CD4-positive, alpha-beta T cell treated with Interleukin-17A for 4 hours (primary cell): ENCODE measurements at places on chromosomes 5 and 9.
A peak's percentile ranks its signal among the peaks of the same experiment; 100 is the strongest.

DNA sequence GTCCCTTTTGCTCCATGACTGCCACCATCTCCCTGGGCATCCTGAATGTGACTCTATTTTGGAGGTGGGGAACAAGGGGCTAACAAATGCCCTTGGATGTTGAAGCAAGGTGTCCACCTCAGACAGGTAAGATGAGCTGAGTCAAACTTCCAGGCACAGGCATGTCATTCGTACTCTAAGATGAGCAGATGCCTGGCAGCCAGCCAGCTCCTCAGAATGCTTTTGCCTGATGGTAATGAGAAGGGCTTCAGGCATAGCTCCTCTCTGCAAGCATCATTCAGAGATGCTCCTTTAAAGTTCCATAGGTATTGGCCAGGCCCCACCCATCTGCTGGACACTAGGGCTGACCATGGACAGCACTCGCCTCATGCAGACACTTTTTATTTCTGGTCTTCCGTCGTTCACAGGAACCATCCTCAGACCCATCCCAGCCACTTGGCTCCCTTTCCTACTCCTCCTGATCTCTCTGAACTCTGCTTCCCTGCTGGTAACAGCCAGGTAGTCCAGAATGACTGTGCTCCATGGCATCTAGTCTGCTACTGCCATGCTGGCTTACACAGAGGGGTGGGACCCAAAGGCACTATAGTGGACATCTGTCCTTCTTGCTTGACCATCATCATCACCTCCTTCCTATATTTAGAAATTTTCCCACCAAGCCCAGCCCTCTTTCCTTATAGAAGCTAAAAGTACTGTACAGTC, 118.8 kb downstream of the GLIS3 start:
- DNase-seq = no peak

GRCh38 chr9:136711751-136712689, at the start of gene DIPK1B:
DIPK1B (plus strand) TSS chr9:136712572; CDS start chr9:136712666, 94 bp downstream.
- peak; percentile 38 for DNase-seq

- DNase-seq = no peak
Measured at GRCh38 chr5:58674711-58675110, 91.8 kb downstream of the RAB3C start.

- no peak for DNase-seq
Measured at GRCh38 chr9:13118313-13118712, 161.2 kb downstream of the MPDZ start.

DNA sequence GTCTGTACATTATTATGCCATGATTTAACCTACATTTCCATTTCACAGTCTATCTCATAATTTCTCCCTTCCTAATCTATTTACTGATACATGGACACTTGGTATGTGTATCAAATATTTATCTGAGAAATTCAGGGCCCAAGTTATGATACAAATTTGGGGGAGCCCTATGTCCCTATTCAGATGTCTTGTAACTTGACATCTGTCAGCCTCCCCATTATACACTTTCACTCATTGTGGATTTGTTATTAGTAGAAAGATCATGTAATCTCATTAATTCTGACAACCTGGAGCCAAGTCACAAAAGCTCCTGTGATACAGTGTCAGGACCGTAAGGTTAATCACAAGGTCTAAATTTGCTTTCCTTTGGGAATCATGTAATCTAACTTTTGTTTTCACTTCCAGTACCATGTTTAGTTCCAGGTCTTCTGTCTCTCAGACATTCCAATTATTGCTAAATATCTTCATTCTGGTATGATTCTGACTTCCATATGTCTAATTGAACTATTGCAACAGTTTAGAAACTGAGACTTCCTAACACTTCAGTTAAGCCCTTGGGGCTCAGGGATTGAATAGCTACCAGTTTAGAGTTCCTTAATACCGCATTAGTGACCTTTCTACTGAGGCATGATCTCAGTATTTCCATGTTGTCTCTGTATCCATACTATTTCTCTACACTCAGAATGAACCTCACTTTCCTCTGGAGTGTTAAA, 182.9 kb upstream of the NUDT12 start:
- no peak for DNase-seq

DNA sequence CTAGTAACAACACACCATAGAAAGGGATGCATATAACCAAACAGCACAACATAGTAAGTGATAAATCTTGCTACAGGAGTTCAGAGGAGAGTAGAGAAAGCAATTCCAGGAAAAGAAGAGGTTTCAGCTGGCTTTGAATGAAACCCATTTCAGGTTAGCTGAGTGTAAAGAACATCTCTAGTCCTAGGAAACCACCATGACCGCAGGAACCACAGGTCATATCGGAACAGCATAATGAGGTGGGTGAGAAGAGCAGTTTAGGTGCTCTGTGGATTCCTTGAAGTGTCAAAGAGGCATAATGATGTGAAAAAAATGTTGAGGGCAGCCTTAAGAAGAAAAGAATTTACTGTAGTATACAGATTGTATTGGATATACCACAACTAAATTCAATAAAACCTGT, 507.5 kb downstream of the MTRR start:
- DNase-seq = no peak

DNA sequence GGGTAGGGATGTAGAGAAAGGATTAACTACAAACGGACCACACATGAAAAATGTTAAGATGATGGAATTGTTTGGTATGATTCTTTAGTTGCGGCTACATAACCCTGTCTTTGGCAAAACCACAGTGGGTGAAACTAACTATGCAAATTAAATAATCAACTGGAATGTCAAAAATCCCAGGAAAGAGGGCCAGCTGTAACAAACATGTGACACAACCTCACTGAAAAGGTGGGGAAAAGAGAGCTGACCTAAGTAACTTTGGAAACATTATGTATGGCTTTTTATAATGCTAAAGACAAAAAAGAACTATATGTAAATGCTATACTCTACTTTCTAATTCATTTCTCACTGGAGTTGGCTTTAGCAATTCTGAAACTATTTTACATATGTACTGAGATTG, 252.0 kb downstream of the MRPS30 start:
- no peak for DNase-seq

GRCh38 chr9:33778700-33779351, 16.5 kb upstream of the PRSS3 start:
- peak; percentile 55 for DNase-seq

- DNase-seq = no peak
Measured at GRCh38 chr5:77167695-77168121, 42.8 kb upstream of the PDE8B start.

DNA sequence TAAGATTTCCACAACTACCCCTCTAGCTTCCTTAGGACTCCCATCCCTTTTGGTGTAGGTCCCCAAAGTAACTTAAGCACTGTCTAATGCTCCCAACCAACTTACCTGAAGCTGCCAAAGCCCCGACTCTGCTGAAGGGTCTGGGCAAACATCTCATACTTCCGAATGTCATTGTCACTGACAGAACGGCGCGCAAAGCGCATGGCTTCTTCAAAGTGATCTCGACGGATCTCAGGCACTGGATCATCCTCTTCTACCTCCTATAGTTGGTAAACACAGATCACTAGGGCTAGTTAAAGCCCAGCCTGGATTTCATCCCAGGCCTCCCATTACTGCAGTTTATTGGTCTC, 15.2 kb downstream of the VCP start:
- no peak for DNase-seq

DNA sequence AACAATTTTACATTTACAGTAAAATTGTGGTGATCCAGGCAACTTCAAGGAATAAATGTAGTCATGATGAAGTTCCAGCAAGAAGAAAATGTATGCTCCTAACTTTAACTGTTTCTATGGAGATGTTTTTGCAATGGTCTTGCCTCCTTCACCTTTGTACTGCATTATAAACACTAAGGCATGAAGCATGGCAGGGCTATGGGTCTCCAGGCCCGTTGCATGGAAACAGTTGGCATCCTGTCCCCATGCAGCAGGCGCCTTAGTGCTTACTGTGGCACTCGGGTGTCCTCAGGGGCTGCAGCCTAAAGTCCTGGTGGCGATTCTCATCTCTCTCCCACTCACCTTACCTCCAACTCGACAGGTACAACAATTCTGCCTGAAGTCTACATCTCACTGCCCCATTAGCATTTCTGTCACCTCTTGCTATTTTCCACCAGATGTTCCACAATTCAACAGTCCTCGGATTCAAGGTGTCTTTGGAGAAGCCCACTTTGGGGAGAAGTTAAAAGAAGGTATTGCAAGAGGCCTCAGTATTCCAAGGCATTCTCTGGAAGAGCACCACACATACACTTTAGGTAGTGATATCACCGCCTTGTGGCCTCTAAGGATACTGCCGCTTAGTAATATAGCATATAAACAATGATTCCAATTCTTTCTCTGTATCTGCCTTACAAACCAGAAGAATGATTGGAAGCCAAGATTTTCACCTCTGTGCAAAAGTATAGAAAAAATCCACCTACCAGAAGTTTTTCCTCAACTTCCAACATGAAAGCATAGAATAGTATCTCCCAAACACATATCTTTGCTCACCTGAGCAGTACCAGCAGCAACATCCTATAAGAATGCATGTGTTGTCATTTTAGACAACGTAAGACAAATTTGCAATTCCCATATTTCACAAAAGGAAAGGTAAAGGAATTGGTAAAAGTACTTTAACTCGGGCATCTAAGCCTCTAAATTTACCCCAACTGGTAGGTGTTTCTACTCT, 5.1 kb downstream of the LIFR start:
- DNase-seq = no peak

DNA sequence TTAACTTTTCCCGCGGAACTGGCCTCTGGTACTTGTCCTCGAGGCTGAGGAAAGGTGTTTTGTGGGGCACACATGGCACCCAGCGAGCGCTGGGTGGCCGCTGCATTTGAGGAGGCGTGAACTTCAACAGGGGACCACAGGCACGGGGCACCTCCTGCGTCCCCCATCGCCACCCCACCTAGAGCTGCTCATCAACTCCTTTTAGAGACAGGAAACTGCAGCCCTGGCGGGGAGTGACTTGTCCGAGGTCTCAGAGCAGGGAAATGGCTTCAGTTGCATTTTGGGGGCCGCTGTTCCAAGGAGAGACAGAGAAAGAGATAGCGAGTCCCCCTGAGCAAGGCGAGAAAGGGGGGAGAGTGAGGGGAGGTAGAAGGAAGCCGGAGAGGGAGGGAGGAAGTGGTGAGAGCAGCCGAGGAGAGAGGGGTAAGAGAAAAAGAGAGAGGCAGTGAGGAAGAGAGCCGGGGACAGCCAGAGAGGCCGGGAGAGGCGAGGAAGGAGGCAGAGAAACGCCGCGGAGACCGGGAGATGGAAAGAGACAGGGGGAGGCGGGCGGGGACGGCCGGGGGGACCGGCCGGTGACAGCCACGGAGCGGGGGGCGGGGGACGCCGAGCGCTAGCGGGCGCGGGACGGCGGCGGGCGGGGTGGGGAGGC, 12.5 kb upstream of the LHX2 start:
- DNase-seq = no peak

DNA sequence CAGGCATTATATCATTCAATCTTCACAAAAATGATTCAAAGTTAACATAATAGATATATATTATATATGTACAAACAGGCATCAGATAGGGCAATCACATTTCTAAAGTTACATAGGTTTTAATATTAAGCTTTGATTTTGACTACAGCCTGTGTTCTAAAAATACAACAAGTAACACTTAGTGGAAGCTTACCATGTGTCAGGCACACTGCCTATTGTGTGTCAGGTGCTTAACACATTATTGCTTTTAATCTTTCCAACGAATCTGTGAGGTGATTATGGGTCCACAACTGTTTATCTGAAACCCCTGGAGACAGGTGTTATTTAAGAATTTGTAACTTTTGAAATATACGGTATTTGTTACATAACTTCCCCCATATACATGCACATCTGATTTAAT, 25.2 kb downstream of the FBN2 start:
- DNase-seq = no peak

DNA sequence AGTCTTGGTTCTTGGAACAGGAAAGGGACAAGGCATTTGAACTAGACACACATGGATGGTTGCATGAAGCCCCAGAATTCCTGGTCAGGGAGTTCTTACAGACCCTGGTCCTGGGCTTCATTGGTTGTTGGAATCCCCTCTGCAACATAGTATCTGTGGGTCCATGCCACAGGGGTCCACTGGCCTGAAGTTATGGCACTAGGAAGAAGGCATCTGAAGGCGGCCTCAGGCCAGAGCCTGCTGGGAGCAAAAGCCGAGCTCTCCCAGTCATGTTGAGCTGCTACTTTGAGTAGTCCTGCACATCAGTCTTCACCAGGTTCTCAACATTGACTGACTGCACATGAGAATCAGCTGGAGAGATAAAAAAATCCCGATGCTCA, 71.1 kb upstream of the PITX1 start:
- DNase-seq = no peak

DNA sequence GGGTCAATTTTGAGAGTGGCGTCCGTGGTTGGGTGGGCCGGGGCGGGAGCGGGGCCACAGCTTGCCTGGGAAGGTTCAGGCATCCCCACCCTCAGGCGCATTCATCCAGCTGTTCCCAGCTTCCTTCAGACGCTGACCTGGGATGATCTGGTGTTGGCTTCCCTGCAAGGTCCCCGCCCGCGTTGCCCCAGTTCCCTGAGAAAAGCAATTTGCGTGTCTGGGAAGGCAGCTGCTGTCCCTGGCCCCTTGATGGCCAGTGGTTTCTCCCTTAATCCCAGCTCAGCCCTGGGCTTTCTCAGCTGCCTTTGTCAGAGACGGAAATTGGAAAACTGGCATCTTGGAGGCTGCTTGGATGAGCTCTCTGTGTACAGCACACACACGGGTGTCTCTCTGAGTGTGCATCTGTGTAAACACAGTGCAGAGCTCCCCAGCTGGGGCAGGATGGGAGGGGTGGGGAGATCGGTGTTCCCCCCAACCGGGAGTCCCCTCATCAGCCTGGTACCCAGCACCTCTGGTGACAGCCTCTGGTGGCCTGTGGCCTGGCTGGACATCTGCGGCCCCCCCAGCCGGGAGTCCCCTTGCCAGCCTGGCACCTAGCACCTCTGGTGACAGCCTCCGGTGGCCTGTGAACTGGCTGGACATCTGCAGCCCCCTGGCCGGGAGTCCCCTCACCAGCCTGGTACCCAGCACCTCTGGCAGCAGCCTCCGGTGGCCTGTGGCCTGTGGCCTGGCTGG, 94.0 kb downstream of the COL5A1 start:
- DNase-seq = no peak

- no peak for DNase-seq
Measured at GRCh38 chr9:16238623-16239138, 631.8 kb downstream of the BNC2 start.

- DNase-seq = no peak
Measured at GRCh38 chr9:106697750-106698502, 165.0 kb upstream of the ZNF462 start.

GRCh38 chr5:1124205-1125029, 12.6 kb upstream of the SLC12A7 start:
- no peak for DNase-seq

GRCh38 chr5:123450640-123451039, 27.4 kb upstream of the CEP120 start:
- no peak for DNase-seq

GRCh38 chr5:147918101-147918685, 11.9 kb upstream of the C5orf46 start:
- DNase-seq = no peak

DNA sequence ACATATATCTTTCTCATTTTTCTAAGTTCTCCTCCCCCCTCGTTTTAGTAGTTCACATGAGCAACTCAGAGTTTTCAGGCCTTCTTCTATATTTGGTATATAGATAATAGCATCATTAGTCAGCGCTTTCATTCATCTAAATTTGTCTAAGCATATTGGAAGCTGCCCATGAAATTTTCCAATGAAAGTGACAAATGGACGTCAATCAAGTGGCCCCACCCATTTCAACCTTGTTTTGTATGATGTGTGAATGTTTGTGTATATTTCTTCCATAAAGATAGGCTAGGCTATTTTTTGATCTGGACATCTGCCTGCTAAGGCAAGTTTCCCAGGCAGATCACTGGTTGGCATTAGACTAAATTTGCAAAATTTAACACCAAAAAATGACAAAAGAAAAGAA, 104.0 kb upstream of the SSBP2 start:
- DNase-seq = no peak
